ENCODE measurements at places on chromosomes 2 and 18. TPM values are rescaled to one million over a fixed set of nuclear protein-coding genes. Genes with fewer than 3 reads are reported as not detected.

DNA sequence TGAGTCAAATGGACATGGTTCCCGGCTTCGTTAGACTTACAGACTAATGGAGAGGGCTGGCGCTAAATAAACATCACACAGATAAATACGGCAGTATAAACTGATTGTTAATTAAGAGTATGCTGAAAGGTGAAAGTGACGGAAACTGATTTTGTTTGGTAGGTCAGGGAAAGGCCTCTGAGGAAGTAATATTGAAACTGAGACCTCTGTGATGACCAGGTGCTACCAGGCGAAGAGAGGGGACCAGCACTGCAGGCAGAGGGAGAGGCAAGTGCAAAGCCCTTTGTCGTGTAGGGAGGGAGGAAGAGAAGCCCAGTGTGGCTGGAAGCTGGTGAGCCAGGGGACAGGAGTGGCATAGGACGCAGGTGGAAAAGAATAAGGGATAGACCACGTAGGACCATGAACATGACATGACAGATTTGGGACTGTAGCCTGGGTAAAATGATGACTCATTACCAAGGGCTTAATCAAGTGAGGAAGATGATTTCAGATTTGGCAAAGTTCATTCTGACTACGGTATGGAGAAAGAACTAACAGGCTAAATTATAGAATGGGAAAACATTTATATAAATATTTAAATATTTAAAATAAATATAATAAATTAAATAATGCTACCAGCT is 433.1 kb downstream of the NCKAP5 start:
- DNase-seq: no peak

DNA sequence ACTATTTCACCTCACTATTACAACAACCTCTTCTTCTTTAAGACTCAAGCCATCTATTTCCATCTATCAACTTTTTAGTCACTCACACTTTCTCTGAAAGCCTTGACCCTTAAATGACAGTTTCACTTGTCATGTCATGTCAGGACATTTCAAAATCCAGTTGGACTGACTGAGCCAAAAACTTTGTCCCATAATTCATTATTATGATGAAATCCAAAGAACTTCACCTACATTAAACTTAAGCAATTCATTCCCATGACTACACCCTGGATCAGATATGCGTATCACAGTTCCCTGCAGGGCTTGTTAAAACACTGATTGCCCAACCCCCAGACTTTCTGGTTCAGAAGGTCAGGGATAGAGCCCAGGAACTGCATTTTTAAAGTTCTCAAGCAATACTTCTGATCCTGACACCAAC is 26.5 kb downstream of the LDAH start:
- no peak for DNase-seq

- no peak for DNase-seq
Measured at GRCh38 chr18:73626859-73627258, 520.8 kb downstream of the FBXO15 start.

GRCh38 chr2:138333677-138334076 is 167.9 kb upstream of the SPOPL start:
- DNase-seq: no peak

DNA sequence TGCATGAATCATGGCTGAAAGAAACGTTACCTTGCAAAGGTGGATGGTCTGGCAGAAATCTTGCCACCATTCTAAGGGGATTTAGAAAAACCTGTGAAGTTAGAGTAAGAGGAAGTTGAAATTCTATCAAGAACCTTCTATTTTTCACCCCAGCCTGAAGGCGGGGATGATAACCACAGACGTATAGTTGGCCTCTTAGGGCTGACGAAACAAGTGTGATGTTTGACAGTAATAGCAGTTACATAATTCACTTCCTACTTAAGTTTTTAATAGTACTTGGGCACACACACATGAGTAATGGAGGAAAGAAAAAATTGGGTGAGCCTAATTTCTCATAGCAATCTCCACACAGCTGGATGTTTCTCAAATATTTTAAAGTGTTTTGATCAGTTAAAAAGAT is 336.6 kb upstream of the SALL3 start:
- no peak for DNase-seq

The EN1 gene
- total RNA-seq: 8.1 TPM

Measured in myocyte (in vitro differentiated cells).